ENCODE measurements at places on chromosomes 4 and X.

GRCh38 chr4:14111730-14112181 is 484.2 kb upstream of the BOD1L1 start:
- peak; percentile 96 for DNase-seq

DNA sequence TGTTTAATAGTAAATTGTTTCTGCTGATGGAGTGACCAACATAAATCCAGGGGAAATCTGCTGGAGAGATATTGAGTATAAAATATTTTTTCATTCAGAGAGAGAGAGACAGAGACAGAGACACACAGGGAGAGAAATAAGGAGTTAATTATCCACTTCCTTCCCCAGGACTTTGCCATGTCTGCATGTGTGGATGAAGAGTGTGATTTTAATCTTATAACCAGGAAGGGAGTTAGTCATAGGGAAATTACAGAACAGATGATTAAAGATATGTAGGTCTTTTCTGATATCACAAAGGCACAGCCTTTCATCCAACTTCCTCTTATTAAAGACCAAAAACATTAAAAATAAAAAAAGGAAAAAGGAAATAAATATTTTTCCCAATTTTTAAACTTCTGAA is 526.3 kb downstream of the SPRY1 start:
- DNase-seq, result peak; percentile 17

DNA sequence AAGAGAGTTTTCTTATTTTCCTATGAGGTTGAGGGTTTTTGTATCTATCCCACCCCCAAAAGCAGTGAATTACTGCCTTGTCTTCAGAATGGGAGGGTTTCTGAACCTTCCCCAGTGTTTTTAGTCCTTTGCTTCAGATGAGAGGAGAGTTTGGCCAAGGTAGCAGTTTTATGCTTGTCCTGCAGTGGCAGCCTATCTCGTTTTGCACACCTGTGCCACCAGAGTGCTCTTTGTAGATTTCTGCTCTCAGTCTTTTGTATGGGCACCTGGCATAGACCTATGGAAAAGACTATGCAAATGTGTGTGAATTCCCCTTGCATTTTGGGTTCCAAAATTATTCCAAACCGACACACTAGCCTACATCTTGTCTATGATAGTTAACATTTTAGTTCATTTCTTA is 5.8 kb downstream of the TBC1D19 start:
- DNase-seq, result no peak

DNA sequence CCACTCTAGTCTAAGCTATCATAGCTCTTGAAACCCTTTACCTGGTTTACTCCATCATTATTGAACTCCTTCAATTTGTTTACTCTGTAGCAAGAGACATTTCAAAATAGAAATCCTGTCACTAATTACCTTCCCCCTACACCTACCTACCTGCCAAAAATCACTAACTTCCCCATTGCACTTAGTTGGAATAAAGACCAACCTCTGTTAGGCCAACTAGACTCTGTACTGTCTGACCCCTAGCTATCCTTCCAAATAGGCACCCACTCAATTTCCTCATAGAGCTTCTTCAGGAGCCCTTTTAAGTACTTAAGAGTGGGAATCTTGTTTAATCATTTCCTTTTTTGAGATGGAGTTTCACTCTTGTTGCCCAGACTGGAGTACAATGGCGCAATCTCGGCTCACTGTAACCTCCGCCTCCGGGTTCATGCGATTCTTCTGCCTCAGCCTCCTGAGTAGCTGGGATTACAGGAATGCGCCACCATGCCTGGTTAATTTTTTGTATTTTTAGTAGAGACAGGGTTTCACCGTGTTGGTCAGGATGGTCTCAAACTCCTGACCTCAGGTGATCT is 8.9 kb upstream of the CDKL2 start:
- DNase-seq, result no peak

- DNase-seq, result peak; percentile 38
Measured at GRCh38 chr4:101238706-101239105, 108.6 kb downstream of the PPP3CA start.

GRCh38 chrX:78388663-78389062 is 61.3 kb upstream of the CYSLTR1 start:
- no peak for DNase-seq

DNA sequence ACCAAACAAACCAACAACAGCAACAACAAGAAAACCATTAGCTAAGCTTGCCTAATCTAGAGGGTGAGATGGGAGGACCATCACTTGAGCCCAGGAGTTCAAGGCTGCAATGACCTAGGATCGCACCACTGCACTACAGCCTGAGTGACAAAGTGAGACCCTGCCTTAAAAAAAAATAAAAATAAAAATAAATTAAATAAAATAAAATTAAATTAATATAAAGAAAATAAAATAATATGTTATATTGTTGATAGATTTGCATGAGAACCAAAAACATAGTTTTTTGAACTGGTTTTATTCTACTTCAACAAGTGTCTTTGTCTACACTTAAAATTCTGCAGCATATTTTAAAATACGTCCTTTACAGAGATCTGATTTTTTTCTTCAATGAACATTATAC is 2683.1 kb downstream of the ARAP2 start:
- DNase-seq, result no peak

DNA sequence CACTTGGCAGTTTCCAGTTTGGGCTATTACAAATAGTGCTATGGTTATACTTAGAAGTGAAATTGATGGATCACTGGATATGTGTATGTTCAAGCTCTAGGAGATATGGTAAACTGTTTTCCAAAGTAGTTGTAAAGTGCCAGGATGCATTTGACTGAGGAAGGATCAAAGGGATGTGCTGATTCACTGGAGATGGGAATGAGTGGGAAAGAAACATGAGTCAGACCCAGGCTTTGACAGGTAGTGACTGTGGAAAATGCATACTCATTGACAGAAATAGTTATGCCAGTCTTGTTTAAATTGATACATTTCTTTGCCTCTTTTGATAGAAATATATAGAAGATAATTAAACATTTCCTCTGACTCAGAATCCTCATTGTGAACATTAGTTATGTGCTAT is 77.9 kb downstream of the CEP135 start:
- DNase-seq, result peak; percentile 15

GRCh38 chr4:171718069-171718468 is 95.1 kb upstream of the GALNTL6 start:
- DNase-seq, result no peak

GRCh38 chr4:22962295-22962694 is 269.6 kb downstream of the GBA3 start:
- DNase-seq, result peak; percentile 43

- peak; percentile 96 for DNase-seq
Measured at GRCh38 chr4:15234856-15235126, 193.0 kb upstream of the C1QTNF7 start.

- DNase-seq, result no peak
Measured at GRCh38 chr4:8076023-8076422, 82.6 kb downstream of the ABLIM2 start.

- DNase-seq, result no peak
Measured at GRCh38 chr4:55089916-55090315, 35.5 kb downstream of the KDR start.

GRCh38 chrX:20252381-20253231 is 14.1 kb downstream of the RPS6KA3 start:
- DNase-seq, result peak; percentile 53

DNA sequence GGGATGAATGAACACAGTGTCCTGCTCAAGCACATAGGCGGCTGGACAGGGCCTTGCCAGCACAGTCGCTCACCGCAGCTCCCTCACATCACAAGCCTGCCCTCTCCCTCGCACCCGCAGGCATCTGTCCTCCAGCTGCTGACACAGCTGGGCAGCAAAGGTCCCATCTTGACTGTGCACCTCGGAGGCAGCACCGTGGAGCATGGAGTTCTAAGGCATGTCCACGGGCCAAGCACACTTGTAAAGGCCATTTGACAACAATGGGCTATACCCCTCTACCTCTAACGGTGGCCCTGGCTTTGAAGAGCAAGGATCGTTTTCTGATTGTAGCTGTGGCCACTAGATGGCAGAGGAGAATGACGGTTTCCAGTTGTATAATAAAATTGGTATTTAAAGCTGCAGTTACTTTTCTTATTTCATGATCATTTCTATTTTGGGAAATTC is 53.8 kb downstream of the APLN start:
- peak; percentile 26 for DNase-seq

- no peak for DNase-seq
Measured at GRCh38 chrX:24851780-24852179, 158.1 kb downstream of the POLA1 start.

DNA sequence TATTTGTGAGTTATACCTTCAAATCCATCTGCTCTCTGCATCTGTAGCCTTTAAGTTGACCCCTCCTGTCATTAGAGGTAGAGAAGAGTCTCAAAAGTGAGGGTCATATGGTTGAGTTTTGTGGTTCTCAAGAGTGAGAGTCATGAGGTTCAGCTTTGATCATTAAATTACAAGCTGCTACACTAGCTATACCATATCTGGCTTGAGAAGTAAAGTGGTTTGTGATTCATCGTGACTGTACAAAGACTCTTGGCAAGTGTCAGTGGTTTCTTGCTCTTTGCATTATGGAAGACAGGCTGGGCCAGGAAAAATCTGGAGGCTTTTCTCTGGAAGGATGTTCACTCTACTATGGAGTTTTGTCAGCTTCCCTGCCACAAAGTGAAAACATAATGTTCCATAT is 170.6 kb downstream of the ZC4H2 start:
- DNase-seq, result no peak

DNA sequence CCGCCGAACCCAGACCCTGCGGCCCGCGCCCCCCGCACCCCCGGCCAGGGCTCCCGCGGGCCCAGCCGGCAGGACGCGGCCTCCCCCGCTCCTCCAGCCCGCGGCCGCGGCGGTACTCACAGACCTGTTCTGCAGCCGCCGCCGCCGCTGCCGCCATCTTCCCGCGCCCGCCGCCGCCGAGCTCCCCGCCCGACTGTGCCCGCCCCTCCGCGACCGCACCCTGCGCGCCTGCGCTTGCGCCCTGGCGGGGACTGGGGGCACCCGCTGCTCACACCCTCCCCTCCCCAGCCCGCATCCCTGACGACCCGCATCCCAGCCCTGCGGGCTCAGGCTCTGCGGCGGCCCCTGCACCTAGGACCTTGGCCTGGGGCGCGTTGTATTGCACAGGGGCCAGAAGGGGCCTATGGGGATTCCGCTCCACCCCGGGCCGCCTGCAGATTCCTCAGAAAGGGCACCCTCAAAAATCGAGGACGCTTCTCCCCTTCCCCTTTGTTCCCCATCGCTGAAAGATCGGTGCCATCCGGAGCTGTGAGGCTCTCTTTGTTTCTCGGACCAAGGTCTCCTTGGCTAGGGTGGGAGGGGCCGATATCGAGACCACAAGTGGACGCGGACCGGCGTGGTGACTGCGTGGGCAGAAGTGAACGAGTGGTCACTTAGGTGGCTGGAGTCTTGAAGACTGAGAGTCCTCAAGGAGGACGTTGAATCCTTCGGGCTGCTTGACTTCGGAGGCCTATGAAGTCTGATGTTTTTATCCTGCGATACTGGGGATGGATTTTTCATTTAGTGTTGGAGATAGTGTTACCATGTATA is at the start of gene SGCB:
Gene SGCB (minus strand): TSS at position 197 of the 810 bp plus-strand sequence. CDS start 40 bp downstream, at position 157.
- DNase-seq, result peak; percentile 59

GRCh38 chrX:12798601-12799000 is 7.4 kb downstream of the PRPS2 start:
- no peak for DNase-seq

- DNase-seq, result no peak
Measured at GRCh38 chr4:165737309-165737972, 135.6 kb upstream of the TLL1 start.

- DNase-seq, result no peak
Measured at GRCh38 chrX:134324359-134324758, 87.4 kb downstream of the CCDC160 start.

DNA sequence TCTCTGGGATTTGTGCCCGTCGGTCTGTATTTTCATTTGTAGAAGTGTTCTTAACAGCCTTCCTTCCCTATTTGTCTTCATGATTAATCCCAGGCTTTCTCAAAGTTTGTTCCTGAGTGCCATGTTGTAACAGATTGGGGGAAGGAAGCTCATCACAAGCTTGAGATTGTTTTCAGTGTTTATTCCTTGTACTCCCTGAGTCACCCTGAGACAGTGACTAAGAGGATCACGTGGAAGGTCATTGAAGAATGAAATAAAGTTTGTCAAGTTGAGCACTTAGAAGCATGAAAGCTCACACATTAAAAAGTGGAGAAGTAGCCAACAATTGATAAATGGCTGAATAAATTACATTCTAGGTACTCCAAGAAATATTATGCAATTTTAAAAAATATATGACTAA is 153.5 kb upstream of the FAM241A start:
- peak; percentile 17 for DNase-seq

DNA sequence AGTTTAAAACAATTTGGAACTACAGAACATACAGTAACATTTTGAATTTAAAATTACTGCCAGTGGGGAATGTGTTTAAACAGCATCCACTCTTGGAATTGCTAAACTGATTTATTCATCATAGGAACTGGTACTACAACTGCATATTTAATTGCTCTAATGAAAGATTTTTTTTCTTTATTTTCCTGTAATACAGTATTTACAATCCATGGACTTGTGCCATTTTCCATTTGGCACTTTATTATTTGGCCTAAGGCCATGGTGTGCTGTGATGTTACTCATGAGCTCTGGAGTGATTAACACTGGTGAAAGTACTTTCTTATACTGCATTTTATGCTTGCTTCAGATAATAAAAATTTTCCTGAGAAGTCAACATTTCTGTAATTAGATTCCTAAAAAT is 69.7 kb upstream of the NUDT6 start:
- DNase-seq, result peak; percentile 49

Measured in EL (cell line).